ENCODE measurements at places on chromosomes 11 and 22.

- DNase-seq = peak; percentile 65
Measured at GRCh38 chr11:79439886-79440570, 802 bp downstream of the TENM4 start.

- DNase-seq = no peak
Measured at GRCh38 chr11:78100676-78101472, 21.2 kb upstream of the NDUFC2 start.

DNA sequence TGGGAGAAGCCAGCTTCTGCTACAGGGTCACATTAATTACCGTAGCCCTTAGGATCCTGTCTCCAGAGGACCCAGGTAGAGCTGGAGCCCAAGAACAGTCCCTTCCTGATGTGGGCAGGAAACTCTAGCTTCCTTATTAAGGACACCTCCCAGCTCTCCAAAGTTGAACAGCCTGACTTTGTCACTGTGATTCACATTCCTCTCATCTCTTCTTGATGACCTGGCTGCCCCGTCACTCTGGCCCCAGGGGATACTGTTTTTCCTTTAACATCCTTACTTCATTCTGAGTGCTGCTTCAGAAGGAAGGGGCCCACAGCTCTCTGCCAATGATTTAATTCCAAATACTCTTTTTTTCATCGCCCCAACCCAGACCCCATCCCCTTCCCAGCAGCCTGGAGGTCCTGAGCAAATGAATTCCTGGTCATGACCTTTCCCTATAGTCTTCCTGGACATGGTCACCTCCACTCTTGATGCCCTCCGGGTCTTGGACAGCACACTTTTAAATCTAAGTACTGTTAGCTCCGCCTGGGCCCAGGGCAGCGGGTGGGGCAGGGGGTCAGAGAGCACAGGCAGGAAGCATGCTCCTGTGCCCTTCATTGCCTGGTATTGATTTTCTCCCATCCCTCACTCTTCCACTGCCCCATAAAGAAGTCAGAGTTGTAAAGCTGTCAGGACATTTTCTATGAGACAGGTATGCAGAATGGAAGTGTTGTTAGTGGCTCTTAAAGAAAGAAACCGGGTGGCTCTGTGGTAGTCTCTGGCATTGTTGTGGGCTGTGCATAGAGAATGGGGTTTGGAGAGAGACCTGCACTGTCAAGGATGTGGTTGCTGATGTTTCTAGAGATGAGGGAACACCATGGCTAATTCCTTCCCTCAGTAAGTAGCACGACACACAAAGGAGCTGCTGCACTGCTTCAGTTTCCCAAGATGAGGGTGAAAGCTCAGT, 22.3 kb upstream of the SPON1 start:
- no peak for DNase-seq

GRCh38 chr11:80970037-80970436, 1529.2 kb upstream of the TENM4 start:
- DNase-seq = no peak

- DNase-seq = no peak
Measured at GRCh38 chr22:35505399-35506258, 35.0 kb upstream of the RASD2 start.

GRCh38 chr11:67470337-67471002, 1.4 kb upstream of the TMEM134 start:
- DNase-seq = no peak

DNA sequence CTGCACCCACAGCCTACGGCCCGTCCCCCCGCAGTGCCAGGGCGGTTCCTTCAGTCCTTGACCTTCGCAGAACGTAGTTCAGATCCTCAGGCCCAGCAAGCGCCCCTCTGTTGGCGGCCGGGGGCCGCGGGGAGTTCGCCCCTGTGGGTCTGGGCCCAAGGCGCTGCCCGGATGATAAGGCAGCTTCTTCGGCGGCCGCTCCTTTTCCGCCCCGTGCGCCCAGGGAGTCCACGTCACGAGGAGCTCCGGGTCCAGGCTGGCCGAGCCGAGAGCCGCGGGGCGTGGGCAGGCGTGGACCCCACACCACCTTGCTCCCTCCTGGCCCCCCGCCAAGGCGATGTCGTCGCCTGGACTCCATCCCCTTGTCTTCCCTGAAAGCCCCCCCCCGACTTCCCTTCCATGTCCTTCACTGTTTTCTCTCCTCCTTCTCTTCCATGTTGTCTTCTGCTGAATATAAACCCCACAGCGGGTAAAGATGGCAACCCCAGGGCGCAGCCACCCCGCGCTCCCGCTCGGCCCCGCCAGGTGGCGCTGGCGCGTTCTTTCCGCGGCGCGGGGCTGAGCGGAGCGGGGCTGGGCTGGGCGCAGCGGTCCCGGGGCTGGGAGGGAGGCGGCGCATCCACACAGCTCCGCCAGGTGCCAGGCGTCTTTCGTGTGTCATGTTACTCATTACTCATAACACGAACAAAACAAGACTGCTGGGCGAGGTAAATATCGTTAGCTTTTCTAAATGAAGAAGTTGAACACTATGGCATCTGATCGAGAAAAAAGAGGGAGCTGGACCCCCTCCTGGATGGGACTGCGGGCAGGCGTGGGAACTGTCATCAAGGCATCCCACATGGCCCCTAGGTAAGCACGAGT, 321.0 kb downstream of the NTM start:
- peak; percentile 80 for DNase-seq

DNA sequence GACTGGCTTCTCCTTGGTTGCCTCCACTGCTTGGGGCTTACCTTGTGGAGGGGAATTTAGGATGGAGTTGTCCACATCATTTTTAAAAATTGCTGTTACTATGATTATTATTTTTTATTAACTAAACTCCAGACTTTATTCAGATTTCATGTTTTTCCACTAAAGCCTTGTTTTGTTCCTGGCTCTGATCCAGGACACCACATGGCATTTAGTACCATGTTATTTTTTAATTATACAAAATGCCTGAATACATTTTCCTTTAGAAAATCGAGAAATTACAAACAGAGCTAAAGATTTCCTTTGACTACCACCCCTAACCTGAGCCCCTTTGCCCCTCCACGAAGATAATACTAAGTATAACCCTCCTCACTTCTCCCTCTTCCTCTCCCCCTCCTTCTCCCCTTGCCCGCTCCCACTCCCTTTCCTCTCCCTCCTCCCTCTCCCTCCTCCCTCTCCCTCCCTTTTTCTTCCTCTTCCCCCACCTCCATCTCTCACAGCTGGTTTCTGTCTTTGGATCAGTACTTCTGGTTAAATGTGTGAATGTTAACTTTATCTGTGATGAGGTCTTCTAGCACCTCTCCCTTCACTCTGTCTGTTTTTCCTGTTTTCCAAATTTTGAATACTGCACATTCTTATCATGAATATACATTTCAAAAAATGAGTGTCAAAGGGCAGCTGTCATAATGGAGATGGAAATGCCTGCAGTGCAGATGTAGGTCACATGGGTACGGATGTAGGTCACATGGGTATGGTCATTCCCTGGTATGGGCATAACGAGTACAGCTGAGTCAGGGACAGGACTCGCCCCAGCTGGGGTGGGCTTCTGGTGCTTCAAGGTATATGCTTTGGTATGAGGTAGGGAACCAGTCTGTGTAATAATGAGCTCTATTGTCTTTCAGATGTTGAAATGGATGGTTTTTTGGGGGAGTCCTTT, 54.4 kb upstream of the OR4B1 start:
- peak; percentile 3 for DNase-seq

DNA sequence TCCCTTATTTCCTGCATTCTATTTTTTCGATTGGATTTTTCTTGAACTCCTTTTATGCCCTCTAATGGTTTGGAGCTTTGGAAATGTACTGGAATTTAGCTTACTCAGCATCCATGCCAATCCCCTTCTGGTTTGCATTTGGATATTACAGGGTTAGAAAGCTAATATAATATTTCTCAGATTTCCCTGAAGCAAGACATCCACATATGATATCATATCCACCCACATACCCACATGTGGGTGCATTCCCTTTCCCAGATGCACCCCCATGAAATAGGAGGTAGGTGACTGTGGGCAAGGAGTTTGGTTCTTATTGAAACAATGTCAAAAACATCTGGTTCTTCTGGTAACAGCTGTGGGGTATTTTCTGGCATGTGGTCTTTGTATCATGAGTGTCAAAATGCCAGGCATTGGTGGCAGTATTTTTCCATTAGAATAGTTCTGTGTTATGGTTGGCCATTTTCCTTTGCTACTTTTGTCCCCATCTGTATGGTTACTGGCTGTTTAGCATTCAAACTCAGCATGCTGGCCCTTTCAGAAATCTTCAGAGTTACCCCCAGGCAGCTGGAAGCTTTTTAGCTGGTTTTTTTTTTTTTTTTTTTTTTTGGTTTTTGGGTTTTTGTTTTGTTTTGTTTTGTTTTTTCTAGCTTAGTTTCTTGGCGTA, 32.7 kb upstream of the DDX10 start:
- no peak for DNase-seq

GRCh38 chr11:93740730-93741093, 583 bp downstream of the TAF1D start:
- peak; percentile 63 for DNase-seq

DNA sequence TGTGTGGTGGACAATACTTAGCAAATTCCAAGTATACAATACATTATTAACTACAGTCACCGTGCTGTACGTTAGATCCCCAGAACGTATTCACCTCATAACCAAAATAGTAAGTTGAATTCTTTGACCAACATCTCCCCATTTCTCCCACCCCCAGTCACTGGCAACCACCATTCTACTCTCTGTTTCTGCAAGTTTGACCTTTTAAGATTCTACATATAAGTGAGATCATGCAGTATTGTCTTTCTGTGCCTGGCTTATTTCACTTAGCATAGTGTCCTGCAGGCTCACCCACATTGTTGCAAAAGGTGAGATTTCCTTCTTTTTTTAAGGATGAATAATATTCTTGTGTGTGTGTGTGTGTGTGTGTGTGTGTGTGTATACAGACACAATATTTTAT, 59.1 kb downstream of the IRAG1 start:
- no peak for DNase-seq

DNA sequence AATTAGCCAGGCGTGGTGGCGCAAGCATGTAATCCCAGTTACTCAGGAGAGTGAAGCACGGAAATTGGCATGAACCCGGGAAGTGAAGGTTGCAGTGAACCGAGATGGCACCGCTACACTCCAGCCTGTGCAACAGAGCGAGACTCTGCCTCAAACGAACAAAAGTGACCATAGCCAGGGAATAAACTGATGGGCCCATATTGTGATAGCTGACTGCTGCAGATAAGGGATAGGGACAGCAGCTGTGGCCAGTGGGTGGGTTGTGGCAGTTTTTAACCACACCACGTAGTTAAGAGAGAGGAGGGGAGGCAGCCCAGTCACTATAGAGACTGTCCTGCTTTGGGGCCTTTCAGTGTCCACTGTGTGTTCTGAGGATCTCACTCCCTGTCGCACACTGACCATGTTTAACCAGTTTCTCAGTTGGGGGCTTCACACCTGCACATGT, 58.9 kb downstream of the PISD start:
- DNase-seq = no peak

DNA sequence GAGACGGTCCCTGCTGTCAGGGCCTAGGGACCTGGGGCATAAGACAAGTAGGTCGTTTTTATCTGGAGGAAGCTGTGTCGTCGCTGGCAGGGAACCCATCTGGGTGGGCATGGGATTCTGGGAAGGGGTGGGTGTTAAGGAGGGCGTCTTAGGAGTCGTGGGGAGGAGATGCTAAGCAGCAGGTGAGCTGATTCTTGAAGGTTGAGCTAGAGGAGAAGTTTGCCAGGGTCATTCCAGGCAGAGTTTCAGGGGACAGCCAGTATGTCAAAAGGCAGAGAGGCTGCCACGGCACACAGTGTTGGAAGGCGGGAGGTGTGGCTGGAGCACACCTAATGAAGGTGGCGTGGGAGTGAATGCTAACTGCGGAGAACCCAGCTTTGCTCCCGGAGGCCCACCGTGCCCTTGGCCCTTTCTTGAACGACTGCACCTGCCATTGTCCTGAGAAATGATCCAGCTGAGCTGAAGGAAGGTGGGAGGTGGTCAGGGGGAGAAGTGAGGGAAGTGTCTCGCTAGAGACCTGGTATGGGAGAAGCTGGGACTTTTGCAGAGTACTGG, 1.3 kb downstream of the FAM118A start:
- no peak for DNase-seq

DNA sequence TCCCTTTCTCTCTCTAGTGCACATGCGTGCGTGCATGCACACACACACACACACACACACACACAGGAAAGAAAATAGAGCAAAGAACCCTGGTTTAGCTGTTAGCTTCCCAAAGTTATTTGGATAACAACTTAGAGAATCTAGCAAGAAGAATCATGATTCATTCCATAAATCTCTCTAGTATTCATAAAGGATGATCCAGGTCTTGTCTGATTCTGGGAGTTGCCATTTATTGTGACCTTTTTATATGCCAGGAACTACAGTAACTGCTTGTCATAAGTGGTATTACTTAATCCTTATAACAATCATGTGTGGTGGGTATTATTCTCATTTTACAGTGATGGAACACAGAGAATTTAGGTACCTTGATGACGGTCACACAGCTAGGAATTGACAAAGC, 141.5 kb upstream of the MTMR2 start:
- DNase-seq = no peak

DNA sequence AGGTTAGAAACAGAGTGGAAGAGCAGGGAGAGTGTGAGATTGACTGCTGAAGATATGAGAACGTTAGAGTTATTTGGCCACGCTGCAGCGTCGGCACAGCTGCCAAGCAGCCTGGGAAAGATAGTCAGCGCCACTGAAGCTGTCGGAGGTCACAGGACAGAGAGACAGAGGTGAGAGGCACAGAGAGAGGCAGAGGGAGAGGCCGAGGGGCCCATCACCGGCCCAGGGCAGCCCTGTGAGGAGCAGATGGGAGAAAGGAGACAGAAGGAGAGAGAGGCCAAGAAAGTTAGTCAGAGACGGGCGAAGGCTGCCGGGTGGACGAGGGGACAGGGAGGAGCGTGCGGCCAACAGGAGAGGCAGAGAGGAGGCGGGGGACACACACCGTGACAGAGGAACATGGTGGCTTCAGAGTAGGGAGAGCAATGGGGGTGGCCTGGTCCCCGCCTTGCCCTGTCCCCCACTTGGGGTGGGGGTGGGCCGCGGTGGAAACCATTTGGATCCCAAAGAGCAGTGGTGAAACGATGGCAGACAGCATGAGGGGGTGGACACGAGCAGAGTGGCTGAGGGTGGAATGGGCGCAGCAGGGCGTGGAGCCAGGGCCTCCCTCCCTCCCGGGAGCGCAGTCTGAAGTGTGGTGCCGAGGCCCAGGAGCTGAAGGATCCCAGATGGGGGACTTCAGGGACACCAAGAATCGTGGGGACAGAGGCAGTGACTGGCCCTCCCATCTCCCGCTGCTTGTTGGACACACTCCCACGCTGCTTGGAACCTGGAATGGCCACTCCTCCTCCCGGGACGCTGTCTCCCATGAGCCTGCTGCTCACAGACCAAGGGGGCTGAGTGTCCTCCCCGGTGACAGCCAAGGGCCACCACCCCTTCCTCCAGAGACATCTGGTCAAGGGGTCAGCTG, 26.6 kb downstream of the LRRC10B start:
- DNase-seq = no peak

- DNase-seq = no peak
Measured at GRCh38 chr11:68437927-68438657, 22.5 kb upstream of the PPP6R3 start.
